ENCODE measurements at places on chromosomes 2 and 18. TPM values are rescaled to one million over a fixed set of nuclear protein-coding genes. Genes with fewer than 3 reads are reported as not detected.

DNA sequence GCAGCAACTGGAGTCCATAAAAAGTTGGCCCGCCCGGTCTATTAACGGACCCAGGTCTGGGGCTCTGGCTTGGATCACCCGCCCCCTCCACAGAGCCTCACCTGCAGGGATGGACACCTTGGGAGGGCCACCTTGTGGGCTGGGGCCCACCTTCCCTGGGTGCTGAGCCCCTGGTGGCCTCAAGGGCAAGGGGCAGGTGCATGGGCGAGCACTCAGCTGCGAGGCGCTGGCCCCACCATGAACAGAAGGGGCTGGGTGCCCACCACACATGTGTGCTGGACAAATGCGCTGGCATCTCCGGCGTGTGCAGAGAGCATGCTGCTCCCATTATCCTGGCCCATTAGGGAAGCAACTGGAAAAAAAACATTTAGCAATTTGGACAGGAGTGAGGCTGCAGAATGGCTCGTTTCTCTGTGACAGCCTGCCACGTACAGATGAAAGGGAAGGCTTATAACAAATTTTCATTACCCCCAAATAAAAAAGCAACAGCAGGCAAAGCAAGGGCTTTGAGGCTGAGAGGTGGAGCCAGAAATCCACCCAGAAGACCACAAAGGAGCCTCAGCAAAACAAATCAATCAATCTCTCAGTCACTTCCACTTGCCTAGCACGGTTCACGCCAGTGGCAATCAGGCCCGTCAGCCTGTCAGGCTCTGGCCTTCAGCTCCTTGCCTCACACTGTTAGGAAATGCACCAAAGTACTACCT lies 253.1 kb upstream of the ZNF521 start:
- no peaks in the 10 kb centered on the region for H3K27me3 ChIP-seq
- no peak overlapping the region for H3K27ac ChIP-seq
- H3K4me1 ChIP-seq, result no peaks in the 10 kb centered on the region
- H3K4me3 ChIP-seq, result no peak overlapping the region
- no peak for DNase-seq

DNA sequence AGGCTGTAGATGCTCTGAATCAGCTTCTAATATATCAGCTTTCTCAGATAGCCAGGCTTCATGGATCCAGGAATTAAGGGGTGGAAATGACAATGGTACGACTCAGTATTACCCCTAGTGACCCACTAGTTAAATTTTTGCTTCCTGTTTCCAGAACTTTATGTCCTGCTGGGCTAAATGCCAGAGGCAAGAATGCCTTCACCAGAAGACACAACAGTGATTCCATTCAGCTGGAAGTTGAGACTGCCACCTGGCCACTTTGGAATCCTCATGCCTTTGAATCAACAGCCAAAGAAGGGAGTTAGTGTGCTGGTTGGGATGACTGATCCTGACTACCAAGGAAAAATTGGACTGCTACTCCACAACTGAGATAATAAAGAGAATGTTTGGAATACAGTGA lies 239.1 kb downstream of the ASXL3 start:
- no peaks in the 10 kb centered on the region for H3K4me1 ChIP-seq
- H3K4me3 ChIP-seq, result no peak overlapping the region
- no peaks in the 10 kb centered on the region for H3K36me3 ChIP-seq
- DNase-seq, result no peak
- H3K27ac ChIP-seq, result no peak overlapping the region

DNA sequence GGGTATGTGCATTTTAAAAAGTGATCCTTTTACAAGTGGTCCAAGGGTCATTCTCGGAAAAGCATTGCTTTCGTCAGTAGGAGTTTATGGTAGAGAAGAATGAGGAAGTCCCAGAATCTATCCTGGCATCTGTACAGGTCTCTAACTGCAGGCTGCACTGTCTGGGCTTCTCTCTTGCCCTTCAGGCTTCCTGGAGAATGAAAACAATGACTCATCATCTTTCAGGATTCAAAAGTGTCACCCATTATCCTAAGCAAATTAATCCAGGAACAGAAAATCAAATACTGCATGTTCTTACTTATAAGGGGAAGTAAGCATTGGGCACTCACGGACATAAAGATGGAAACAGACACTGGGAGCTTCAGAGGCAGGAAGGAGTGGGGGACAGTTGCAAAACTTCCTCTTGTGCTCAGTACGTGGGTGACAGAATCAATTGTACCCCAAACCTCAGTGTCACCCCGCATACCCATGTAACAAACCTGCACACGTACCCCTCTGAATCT lies 60.2 kb upstream of the TXNDC2 start:
- H3K4me3 ChIP-seq, result no peak overlapping the region
- no peaks in the 10 kb centered on the region for H3K4me1 ChIP-seq
- no peak for DNase-seq
- peaks cover 5% of the 10 kb centered on the region for H3K27me3 ChIP-seq
- no peaks in the 10 kb centered on the region for H3K36me3 ChIP-seq
- no peak overlapping the region for H3K27ac ChIP-seq

DNA sequence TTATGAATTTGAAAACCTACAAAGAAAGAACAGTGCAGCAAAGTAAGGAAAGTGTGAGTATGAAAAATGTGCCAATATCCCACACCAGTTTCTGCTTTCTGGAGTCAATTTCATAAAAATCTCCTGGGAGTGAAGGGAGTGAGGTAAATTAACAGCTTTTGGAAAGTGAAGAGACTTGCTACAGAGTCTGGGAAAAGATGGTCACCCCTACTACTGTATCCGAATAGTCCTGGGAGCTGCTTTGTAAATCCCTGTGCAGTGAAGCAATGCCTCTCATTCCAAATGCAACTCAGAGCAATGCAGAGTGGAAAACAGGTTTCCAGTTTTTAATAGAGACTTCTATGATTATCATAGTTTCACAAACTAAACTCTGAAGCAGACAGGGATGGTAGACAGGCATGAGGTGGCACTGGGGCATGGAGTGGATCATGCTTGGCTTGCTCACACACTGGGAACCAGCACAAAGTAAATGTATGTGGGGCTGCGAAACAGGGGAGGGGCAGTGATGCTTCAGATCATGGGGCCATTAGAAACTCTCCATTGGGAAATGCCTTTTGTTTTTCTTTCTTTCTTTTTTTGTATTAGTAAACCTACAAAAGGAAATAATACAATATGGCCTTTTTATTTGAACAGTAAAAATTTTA lies 10.6 kb downstream of the COL5A2 start:
- DNase-seq, result no peak
- H3K4me1 ChIP-seq, result no peaks in the 10 kb centered on the region
- no peaks in the 10 kb centered on the region for H3K27me3 ChIP-seq
- no peak overlapping the region for H3K27ac ChIP-seq
- H3K4me3 ChIP-seq, result no peak overlapping the region

NAT8 gene
- total RNA-seq, result not detected

DNA sequence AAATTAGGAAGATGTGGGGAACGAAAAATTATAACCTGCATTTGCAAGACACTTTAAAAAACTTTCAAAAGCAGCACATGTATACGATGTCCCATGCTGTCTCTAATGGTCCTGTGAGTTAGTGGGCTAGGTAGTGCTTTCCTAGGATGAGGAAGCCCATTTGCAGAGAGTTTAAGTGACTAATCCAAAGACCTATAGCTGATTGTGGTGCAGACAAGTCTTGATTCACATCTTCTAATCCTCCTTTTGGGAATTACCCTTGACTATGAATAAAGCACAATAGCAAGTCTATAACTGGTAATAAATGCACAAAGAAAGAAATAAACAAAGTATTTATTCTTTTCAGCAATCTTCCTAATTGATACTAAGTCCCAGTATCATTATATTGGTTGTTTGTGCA lies 234.6 kb upstream of the FANCL start:
- H3K27ac ChIP-seq, result no peak overlapping the region
- H3K4me1 ChIP-seq, result no peaks in the 10 kb centered on the region
- H3K36me3 ChIP-seq, result no peaks in the 10 kb centered on the region
- DNase-seq, result no peak

NEB gene
- total RNA-seq, result 1.3 TPM

DNA sequence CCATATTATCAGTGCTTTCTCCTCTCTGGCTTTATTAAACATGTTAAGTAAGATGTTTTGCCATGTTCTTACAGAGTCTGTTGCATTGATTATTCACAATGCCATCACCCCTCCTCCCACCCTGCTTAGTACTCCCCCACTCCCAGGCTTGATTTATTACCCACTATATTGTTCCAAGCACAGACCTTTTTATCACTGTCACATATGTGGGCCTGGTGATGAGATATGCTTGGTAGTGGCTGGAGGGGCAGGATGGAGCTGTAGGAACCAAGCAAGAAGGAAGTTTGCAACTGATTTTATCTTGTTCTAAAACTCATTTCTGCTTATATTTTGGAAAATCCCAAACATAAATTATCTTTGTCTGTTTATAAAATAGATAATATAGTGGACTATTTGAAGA lies 748.2 kb upstream of the CELF4 start:
- DNase-seq, result no peak
- no peak overlapping the region for H3K27ac ChIP-seq
- H3K4me1 ChIP-seq, result no peaks in the 10 kb centered on the region
- no peaks in the 10 kb centered on the region for H3K27me3 ChIP-seq
- no peaks in the 10 kb centered on the region for H3K36me3 ChIP-seq

DNA sequence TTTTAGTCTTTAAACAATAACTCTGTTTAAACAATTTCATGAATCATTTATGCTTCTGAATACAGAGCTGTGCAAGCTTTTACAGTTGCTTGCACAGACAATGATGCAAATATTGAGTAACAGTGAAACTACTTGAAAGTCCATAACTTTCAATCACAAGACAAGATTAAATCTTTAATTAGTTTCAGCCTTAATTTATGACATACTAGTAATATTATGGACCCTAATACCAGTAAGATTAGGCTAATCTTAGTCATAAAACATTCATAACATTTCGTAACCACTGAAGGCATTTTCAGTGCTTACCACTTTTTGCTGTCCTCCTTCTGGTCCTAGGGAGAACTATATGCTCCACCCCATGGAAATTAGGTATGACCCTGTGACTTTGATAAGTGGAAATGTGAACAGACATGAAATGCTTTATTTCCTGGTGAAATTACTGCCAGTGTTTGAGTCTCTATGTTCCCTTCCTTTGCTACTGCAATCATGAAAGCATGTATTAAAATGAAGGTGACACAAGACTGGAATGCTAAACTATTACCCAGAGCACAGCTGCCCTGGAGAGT lies 1.8 kb upstream of the COBLL1 start:
- H3K27me3 ChIP-seq, result peaks cover 19% of the 10 kb centered on the region
- no peak overlapping the region for H3K27ac ChIP-seq
- DNase-seq, result no peak
- peaks cover 16% of the 10 kb centered on the region for H3K4me1 ChIP-seq
- no peaks in the 10 kb centered on the region for H3K36me3 ChIP-seq

GRCh38 chr2:235390108-235390815 lies 103.6 kb upstream of the AGAP1 start:
- H3K27ac ChIP-seq, result no peak overlapping the region
- peak; percentile 44 for DNase-seq
- no peaks in the 10 kb centered on the region for H3K27me3 ChIP-seq
- peaks cover 10% of the 10 kb centered on the region for H3K4me1 ChIP-seq
- peak overlapping the region; percentile 64 for H3K4me3 ChIP-seq
